ENCODE measurements at places on chromosomes 11 and 22.

DNA sequence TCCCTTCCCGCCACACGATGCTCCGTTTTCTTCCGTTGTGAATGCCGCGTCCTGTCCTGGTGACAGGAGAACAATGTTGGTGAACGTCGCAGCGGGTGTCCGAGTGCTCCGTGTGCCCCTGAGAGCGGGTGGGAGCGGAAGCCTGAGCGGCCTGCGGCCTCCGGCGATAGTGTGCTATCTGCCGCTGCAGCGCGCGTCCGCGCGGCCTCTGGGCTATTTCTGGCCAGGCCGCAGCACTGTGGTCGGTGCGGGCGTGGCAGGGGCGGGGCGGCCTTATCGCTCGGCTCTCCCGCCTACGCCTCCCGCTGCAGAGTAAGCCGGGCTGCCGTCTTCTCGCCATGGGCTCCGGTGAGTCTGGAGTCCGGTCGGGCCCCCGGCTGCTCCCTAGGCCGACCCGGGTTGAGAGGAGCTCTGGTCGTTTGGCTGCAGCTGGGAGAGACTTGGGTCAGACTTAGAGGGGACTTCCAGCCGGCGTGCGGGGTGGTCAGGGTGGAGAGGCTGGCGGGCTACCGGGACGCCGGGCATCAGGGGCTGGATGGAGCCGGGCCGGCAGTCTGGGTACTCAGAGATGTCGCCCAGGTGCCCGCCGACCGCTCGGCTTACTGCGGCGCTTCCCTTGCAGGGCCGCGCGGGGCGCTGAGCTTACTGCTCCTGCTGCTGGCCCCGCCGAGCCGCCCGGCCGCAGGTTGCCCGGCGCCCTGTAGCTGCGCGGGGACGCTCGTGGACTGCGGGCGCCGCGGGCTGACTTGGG is at the start of gene GP1BB:
Gene GP1BB, plus strand, starts transcription at position 308 of the 751 bp plus-strand sequence. Its CDS starts 31 bp downstream, at position 339.
- DNase-seq: no peak

DNA sequence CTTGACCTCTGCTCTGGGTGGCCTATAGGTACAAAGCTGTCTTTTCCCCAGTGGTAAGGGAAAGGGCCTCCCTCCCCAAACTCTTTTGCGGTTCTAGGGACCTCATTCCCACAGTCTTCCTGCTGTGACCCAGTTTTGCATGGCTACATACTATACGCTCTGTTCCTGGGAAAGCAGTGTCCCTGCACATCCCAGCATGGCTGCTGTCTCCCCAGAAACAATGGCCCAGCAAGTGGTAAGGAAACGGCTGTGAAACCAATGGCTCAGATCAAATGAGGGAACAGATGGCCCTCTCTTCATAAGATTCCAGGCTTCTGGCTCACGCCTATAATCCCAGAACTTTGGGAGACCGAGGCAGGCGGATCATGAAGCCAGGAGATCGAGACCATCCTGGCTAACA is 41.1 kb downstream of the RPL27A start:
- DNase-seq: no peak

GRCh38 chr11:130247319-130247718 is 67.4 kb downstream of the ZBTB44 start:
- DNase-seq: no peak

DNA sequence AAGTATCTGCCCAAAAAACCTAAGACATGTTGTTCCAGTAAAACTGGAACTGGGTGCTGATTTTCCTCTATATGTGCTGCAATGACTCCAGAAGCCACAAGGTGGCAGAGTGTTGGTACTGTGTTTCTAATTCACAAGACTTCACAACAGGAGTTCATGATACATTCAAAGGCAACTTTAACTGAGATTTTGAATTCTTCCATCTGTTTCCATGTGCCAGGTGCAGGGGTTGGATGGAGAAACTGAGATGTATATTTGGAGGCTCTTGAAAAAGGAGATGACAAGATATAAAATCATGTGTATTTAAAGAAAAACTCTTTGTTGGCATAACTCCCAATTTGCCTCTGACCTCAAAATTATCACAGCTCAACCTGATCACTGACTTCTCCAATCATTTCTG is 1098.6 kb upstream of the CCDC90B start:
- DNase-seq: no peak

- DNase-seq: no peak
These were observed 1.5 kb downstream of the LSP1 start for GRCh38 chr11:1854132-1854948.

GRCh38 chr22:38353142-38353629 is 36.0 kb upstream of the CSNK1E start:
- DNase-seq: peak; percentile 54

DNA sequence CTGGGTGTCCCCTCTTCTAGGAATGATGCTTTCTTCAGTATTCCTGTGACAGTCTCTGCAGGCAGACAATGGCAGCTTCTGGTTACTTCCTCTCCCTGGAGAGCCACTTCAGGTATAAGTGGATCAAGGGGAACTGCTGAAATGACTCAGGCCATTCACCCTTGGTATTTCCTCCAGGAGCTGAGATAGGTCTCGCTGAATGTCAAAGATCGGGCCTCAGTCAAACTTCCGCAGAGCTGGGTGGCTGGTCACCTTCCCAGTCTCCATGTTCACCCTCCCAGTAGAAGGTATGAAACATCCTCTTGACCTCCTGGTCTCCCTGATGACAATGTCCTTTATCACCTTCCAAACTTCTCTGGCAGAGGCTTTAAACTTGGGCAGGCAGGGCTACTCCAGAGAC is 1.8 kb upstream of the ANKK1 start:
- no peak for DNase-seq

DNA sequence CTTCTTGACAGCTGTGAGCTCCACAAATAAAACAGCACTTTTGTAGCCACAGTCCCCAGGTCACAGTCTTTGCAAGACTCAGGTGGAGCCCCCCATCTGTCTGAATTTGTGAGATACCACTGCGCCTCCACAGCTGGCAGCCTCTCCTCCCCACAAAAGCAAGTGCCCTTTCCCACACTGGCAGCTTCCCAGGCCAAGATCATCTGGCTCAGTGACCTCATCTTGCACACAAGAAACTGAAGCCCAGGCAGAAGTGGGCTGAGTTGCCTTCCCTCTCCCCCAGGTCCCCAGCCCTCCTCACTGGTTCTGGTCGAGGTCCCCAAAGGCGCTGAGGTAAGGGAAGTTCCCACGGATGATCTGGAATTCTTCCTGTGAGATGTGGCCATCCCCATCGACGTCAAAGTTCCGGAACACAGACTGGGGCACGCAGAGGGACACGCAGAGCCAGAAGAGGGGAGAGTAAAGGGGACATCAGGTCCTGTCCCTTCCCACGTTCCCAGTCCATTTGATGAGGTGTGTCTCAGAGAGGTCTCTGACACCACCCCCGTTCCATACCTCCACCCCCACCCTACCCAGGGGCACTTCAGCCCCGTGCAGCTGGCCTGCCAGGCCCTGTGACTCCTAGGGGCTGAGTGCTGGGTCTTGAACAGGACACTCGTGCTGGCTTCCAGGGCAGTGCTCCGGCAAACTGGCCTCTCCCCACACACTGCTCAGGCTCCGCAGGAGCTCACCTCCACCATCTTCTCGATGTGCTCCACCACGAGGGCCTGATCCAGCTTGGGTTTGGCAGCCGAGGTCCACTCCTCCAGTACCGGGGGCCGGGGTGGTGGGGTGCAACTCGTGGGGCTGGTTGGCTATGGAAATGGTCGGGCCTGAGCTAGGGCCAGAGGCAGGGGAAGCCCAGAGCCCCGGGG is 8.9 kb downstream of the RASGRP2 start:
- DNase-seq: no peak

DNA sequence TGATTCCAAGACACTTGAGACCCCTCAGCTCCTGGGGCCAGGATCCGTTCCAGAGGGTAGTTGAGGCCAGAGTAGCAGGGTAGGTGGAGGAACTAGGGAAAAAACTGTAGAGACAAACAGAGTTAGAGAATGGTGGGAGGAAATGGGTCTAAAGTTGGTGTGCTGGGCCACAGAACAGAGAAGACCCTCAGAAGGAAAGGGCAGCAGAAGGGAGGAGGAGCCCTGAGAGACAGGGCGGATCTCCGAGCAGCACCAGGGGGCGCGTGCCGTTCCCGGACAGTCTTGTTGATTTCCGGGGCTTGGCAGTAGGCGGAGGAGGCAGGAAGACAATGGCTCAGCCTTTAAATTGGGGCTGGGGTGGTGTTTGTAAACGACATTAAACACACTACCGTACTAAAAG is 2.4 kb upstream of the CECR2 start:
- no peak for DNase-seq

DNA sequence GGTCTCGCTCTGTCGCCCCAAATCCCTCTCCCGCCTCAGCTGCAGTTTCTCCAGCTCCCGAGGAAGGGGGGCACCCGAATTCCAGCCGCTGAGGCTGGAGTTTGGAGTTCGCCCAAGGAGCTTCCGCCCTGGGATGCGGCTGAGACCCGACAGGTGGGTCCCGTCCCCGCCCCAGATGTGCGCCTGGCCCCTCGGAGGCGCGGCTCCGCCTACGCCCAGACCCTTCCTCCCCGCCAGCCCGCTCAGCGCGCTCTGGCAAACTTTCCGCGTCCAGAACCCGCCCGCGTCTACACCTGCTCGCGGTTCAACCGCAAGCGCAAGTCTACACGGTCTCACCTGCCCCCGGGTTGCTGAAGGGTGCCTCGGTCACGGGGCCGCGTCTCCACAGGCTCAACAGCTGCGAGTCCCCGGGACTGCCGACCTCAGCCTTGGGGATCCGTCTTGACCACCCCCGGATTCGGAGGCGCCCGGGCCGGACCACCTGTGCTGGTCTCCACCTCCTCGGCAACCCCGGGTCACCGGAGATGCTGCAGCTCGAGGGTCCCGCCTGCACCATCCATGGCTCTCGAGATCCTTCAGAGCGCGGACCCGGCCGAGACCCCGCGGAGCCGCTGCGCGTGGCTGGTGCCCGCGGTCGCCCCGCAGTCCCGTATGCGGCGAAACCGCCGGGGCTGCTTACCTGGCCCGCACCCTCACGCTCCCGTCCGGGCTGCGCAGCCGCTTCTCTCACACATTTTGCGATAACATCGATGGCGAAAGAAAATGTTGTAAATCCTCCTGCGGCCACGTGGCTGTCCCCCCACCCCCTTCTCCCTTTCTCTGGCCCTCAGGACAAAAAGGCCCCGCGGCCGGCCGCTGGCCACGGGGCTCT is 63.6 kb downstream of the NFAM1 start:
- no peak for DNase-seq

- DNase-seq: no peak
These were observed 81.9 kb downstream of the BDNF start for GRCh38 chr11:27618281-27618915.

- no peak for DNase-seq
These were observed 26.6 kb downstream of the HPS5 start for GRCh38 chr11:18295316-18295715.

DNA sequence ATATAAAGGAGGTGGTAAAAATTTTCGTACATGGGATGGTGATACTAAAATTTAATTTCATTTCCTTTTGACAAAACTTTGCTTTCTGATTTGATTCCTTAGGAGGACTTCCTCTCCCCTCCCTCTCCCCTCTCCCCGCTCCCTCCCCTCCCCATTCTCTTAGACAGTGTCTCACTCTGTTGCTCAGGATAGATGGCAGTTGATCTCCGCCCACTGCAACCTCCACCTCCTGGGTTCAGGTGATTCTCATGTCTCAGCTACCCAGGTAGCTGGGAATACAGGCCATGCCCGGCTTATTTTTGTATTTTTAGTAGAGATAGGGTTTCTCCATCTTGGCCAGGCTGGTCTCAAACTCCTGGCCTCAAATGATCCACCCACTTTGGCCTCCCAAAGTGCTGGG is 15.9 kb downstream of the TRIM44 start:
- no peak for DNase-seq

GRCh38 chr11:2406878-2407410 is 6.4 kb downstream of the TSSC4 start:
- no peak for DNase-seq

DNA sequence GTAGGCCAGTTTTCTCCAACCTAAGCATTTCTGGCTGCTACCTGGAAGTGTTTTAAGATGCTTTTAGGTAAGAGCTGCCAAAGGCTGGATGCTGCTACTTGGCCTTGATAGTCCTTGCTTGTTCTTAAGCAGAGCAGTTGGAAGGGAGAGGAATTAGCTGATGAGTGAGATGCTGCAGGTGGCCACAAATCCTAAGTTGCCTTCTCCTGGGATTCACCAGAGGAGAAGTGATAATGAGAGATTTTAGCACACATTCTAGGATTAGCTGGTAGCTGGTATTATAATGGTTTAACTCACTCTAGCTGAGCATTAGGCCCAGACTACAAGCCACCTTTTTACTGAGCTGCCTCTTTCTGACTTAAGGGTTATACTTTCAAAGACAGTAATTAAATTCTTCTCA is 442.9 kb upstream of the RAG2 start:
- DNase-seq: no peak

GRCh38 chr11:10325277-10326011 is 20.6 kb downstream of the ADM start:
- DNase-seq: no peak

DNA sequence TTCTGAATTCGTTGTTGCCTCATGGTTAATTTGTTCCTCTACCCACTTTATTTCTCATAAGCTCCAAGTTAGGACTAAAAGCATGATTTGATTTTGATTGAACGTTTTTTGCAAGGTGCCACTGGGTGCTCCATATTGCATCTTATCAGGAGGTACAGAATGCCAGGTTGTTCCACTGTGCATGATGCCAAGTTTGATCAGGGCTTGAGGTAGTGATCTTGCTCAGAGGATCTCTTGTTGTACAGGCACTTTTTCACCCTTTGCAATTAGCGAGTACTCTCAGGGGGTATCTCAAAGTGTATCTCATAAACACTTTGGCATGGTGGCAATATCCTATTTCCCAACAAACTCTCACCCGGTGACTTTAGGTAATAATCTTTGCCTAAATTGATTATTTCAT is 4.0 kb downstream of the GRAP2 start:
- DNase-seq: no peak

- DNase-seq: no peak
These were observed 6.0 kb downstream of the SPTBN2 start for GRCh38 chr11:66722745-66723651.

GRCh38 chr22:19844377-19845053 is 10.2 kb downstream of the GNB1L start:
- DNase-seq: no peak

GRCh38 chr11:117179048-117179999 is 781 bp downstream of the SIDT2 start:
- no peak for DNase-seq

- no peak for DNase-seq
These were observed 31.4 kb downstream of the LIMK2 start for GRCh38 chr22:31243339-31244045.

DNA sequence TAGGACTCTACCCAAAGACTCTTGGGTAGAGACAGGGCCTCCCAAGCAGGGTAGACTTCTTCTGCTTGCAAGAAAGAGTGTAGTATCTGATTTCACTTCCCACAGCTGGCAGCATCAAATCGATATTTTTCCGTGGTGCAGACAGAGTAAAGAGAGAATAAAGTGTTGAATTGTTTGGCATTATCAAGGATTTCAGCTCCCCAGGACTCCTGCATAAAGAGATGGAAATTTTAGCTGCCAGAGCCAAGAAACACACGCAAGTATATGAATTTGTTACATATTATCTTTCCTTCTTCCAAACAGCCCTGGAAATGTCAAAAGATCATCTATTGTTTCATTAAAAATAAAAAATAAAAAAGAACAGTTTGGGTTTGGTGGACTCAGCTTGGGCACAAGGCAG is 136.8 kb downstream of the PKNOX2 start:
- DNase-seq: no peak

GRCh38 chr11:58770627-58771457 is 39.1 kb upstream of the GLYAT start:
- no peak for DNase-seq

GRCh38 chr11:1410366-1411291 is 20.9 kb downstream of the BRSK2 start:
- DNase-seq: no peak

- no peak for DNase-seq
These were observed 79.6 kb downstream of the PKNOX2 start for GRCh38 chr11:125244166-125244565.

- DNase-seq: no peak
These were observed 59.7 kb downstream of the LRP5 start for GRCh38 chr11:68372114-68372513.
